ENCODE measurements at places on chromosomes 11 and 22.

DNA sequence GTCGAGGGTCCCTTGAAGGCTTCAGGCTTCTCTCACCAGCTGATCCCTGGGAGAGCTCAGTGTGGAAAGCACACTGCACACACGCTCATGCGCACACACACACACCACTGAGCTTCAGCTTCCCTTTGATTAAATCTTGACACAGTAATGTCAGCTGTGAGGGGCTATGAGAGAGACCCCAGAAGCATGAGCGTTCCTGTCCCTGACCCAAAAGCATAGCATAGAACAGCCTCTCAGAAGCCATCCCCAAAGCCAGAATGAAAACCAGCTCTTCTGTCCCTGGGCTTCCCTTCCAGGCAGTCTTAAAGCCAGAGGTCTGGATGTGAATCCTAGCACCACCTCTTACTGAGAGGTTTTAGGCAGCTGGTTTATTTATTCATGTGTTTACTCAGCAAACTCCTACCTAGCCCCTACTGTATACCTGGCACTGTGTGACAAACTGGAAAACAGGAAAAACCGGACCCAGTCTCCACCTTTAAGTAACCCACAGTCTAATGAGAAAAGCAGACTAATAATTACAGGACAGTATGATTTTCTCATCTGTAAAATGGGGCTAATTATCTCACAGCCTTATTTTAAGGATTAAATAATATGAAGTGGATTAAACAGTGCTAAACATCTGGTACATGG is 15.9 kb downstream of the GALNT18 start:
- DNase-seq: no peak

- DNase-seq: no peak
Observed at GRCh38 chr11:134882141-134882540, 470.1 kb upstream of the B3GAT1 start.

DNA sequence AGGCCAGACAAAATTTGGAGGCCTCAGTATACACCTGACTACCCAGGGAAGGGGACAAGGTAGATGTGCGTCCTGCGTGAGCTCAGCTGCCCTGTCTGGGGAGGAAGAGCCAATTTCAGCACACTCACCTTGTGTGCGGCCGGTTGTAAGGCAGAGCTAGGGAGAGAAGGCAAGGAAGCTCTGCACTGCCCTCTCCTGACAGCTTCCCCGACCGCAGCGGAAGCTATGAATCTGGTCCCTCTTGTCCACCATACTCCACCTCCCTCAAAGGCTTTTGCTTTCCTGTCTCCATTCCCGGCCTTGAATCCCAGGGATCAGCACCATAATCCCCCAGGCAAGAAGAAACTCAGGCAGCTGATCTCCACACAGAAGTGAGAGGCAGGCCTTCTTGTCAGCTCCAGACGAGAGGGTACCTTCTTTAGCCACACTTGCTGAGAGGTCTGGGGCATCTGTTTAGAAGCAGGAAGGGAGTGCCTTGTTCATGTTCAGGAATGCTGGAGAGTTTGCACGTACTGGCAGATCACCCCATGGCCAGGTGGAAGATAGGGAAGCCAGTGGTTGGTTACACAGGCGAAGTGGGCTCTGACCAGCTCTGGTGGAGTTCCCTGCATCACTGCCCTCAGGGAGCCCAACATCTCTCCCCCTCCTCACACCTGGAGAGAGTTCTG is 62.5 kb downstream of the FEZ1 start:
- peak; percentile 68 for DNase-seq

DNA sequence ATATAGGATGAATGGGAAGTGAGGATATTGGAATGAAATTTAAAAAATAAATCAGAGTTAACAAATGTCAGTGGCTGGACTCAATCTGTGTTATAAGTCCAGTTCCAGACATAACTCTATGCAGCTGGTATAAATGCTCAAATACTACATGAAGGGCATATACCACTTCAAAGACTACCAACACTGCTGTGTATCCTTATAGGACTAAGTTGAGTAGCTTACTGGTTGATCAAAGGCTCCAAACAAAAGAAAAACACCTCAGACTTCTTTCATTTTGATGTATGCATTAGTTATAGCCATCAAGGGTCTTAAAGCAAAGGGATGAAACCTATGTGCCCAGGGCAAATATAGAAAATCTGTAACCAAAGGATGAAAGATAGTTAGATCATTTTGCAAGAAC is 86.2 kb downstream of the PAK1 start:
- DNase-seq: no peak

GRCh38 chr11:116376054-116376453 is 396.7 kb downstream of the BUD13 start:
- no peak for DNase-seq

DNA sequence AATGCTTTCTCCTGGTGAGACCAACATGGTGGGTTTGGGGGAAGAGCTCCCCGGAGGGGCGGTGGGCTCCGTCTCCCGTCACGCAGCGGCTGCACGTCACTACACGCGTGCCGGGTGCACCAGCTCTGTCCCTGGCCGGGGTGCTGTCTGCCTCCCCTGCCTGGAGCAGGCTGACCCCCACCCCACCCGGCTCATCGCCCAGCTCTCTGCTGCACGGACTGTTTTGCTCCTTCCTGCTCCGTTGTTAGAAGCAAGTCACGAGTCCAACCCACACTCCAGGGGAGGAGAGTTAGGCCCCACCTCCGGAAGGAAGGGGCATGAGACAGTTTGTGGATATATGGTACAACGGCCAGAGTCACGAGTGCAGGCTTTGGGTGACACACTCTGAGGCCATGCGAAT is 364.9 kb downstream of the BRD1 start:
- DNase-seq: no peak

DNA sequence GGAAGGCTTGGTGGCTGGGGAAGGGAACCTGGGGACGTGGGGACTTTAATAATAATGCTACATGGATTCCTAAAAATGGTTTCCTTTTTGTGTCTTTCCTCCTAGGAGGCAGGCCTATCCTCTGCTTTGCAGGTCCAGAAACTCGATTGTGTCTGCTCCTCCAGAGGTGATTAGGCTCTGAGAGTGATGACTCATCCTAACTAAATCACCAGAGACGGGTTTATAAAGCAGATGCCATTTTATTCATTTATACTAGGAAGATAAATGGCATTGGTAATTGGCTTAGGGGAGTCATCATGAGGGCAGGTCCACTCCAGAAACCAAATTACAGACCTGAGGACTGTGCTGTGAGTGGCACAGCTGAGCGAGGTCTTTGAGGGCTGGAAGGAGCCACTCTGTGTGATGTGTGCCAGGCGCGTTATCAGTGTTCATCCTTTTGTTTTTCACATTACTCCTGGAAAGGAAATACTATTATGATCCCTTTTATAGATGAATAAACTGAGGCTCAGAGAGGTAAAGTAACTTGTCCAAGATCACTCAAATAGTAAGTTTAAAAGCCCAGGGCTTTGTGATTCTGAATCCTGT is 7.1 kb downstream of the NLRX1 start:
- DNase-seq: no peak

DNA sequence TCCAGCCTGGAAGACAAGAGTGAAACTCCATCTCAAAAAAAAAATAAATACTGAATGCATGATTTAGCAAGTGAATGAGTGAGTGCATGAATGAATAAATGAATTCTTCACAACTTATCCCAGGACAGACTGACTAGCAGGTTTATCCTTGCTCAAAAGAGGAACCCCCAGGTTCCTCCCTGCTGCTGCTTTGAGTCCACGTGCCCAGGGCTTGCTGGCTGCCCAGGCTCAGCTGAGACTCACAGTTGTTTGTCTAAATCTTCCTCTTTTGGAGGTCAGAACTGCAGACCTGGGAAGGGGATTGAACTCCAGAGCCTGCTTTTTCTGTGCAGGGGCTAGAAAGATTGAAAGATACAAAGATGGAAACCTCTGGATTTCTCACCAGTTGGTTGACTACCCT is 117.4 kb upstream of the TMEM45B start:
- DNase-seq: peak; percentile 45

DNA sequence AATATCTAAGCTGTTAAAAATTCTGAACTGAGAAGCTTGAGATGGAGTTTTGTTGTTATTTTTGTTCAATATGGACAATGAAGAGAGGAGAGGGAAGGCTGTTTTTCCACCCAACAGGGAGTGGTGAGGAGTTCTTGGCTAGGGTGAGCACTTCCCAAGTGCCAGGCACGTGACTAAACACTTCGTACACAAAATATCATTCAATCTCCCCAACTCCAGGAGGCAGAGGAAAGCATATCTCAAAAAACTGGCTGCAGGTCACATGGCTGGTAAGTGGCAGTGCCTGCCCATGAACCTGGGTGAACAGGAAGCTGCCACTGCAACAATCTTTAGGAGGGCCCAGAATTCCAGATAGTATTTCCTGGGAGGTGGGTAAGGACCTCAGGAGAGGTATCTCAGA is 11.6 kb downstream of the ELF5 start:
- DNase-seq: no peak

DNA sequence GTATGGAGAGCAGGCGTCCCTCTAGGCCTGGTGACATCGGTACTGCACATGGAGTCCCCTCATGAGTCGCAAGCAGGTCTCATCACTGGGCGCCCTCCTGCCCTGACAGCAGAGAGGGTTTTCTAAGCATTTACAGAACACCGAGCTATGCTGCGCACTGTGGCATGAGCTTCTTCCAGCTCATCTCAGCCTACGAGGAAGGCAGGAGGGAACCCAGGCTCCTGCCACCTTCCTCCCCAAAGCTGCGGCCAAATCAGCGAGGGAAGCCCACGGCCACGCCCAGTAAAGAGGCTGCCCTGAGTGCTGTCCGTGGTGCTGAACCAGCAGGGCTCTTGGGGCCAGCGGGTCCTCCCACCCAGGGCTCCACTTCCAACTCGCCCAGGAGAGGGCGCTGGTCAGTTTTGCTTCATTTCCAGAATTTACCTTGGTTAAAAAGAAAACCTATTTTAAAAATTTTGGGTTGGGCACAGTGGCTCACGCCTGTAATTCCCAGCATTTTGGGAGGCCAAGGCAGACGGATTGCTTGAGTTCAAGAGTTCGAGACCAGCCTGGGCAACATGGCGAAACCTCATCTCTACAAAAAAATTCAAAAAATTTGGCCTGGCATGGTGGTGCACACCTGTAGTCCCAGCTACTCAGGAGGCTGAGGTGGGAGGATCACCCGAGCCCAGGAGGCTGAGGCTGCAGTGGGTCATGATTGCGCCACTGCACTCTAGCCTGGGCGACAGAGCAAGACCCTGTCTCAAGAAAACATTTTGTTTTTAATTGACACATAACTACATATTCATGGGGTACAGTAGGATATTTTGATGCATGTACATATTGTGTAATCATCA is 34.2 kb downstream of the PHF21B start:
- DNase-seq: peak; percentile 93

DNA sequence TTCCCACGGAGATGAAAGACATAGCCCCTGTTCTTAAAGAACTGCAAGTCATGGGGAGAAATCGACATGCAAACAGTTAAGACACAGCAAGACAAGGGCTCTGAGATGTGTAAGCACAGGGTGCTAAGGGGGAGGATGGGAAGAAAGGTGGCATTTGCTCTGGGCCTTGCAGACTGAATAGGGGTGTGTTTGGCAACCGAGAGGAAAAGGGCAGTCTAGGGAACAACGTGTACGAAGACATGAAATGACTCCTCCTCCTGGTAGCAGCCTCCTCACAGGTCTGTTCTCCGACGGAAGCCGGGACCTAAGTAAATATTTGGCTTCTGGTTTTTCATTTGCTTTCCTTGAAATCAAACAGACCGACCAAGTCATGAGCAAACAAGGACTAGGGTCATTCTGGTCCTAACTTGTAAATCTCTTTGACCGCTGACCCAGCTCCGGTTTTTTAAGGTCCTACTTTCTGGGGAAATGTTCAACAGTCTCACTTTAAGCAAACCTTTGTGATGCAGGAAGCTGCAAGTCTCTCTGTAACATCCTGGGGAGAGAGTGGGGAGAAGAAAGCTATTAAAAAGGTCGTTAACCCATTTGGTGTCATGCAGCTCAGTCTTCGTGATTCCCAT is 19.7 kb downstream of the NNMT start:
- DNase-seq: no peak

DNA sequence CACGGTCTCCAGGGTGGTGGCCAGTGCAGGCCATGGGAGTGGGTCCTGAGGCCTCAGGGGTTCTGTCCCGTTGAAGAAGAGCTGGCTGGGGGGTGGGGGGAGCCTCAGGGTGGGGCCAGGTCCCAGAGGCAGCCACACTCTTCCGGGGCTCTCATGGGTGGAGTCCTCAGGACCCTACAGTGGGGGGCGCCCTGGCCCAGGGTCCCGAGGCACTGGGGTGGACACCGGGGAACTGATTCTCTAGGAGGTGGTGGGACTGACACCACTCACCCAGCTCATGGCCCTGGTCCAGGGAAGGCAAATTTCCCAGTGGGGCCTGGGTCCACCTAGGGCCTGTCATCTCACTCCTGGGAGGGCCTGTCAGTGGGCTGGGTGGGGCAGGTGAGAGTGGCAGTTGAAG is 12.8 kb downstream of the GGT5 start:
- no peak for DNase-seq

DNA sequence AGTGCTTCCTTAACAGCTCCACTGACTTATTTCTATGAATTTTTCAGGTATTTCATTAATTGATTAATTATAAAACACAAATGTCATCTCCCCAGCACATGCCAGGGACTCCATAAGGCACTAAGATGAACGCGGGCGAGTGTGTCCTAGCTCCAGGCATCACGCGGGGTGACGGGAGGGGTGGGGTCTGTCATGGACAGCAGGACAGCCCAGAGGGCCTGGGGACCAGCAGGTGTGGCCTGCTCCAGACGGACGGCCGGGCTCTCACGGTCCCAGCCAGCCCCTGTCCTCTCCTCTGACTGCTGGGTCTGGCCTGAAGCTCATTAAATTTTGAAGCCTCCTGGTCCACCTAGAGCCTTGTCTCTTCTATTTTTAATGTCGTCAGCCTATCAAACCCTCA is 531.1 kb downstream of the BRD1 start:
- DNase-seq: no peak

- peak; percentile 85 for DNase-seq
Observed at GRCh38 chr11:3807909-3808860, at the start of gene PGAP2. TSS of gene PGAP2 (plus strand) at chr11:3808560. CDS start at chr11:3811260, 2,700 bp downstream.

- no peak for DNase-seq
Observed at GRCh38 chr11:19173964-19174638, 27.7 kb downstream of the CSRP3 start.

- DNase-seq: no peak
Observed at GRCh38 chr11:115144914-115145313, 359.3 kb downstream of the CADM1 start.

DNA sequence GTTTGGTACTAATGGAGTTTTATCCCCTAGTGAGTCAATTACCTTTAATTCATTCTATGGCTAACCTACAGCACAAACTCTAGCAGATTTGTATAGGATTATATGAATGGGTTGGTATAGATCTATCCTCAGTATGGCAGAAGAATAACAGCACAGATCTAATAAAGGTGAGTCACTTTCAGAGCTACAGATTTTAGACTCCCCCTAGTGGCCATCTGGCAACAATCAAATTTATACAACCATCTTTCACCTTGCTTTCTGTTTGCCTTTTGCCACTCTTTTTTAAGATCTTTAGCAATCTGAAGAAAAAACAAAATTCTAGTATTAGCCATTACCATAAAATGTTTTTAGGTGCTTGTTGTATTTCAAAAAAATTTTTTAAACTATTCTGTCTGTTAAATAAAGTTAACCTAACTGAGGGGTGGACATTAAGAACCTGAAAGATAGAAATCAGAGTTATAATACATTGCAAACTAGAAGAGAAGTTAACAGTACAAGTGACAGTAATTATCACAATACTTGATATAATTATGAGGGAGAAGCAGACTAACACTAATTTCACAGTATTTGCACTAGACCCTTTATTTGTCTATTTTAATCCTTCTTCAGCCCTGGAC is 25.8 kb downstream of the DDIAS start:
- DNase-seq: peak; percentile 59

- DNase-seq: no peak
Observed at GRCh38 chr22:49951000-49951677, 9.4 kb upstream of the PIM3 start.

- DNase-seq: no peak
Observed at GRCh38 chr11:17927681-17928343, 85.0 kb downstream of the SERGEF start.

All from KBM-7 (cell line).